Muscle of leg (tissue), 16 donors: ENCODE measurements at places on chromosomes 11 and 22. TPM values are rescaled to one million over a fixed set of nuclear protein-coding genes. Genes with fewer than 3 reads are reported as not detected.

Gene PHF21A
- 21.4 TPM for total RNA-seq

DNA sequence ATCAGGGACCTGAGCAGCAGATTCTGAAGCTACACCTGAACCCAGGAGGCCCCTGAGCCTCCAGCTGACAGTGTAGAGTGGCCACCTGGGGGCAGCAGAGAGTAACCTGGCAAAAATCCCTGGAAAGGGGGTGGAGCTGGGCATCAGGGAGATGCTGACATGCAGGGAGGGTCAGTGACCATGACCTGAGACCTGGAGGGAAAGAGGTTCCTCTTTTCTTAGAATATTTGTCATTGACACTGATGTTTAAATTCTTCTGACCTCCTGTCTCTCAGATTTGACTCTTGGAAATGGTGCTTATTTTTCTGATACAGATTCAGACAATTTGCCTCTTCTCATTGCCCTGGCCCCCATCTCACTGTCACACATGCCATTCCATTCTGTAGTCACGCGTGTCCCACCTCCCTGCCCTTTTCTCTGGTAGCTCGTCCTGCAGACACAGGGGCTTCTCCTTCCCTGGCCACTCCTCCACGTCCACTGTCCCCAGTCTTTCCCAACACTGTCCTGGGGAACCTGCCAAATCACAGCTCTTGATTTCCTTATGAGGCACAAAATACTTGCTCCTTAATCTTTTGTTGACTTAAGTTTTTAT is 117.2 kb upstream of the IGLL5 start:
- DNase-seq: peak; percentile 14
- H3K36me3 ChIP-seq: no peaks in the 10 kb centered on the region
- peaks cover 11% of the 10 kb centered on the region for H3K27me3 ChIP-seq
- no peak overlapping the region for H3K4me3 ChIP-seq
- no peak overlapping the region for H3K27ac ChIP-seq
- no peaks in the 10 kb centered on the region for H3K4me1 ChIP-seq

Gene RHOD
- total RNA-seq: 14.2 TPM

DNA sequence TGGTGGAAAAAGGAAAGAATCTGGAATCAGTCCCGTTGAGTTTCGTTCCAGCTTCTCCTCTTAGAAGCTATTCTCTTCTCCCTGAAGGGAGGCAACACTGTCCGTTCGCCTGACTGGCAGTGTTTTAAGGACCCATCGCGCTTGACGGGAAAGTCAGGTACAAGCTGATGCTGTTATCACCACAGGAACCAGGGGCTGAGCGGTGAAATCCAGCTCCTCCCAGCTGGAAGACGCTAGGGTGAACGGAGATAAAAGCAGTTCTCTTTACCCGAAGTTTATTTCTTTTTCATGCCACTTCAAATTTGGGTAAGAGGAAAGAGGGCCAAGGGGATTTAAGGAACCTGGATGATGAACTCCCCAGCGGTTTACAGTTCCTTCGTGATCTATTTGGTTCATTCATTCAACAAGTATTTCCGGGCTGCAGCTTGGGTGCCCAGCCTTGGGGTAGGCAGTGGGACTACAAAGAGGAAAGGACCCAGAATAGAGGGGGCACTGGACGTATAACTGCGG is 551 bp upstream of the DEUP1 start:
- H3K4me3 ChIP-seq: peak overlapping the region; percentile 21
- no peak overlapping the region for H3K27ac ChIP-seq
- peaks cover 10% of the 10 kb centered on the region for H3K27me3 ChIP-seq
- peaks cover 6% of the 10 kb centered on the region for H3K4me1 ChIP-seq
- no peaks in the 10 kb centered on the region for H3K36me3 ChIP-seq

- H3K27ac ChIP-seq: no peak overlapping the region
- no peak overlapping the region for H3K4me3 ChIP-seq
- H3K36me3 ChIP-seq: no peaks in the 10 kb centered on the region
- no peaks in the 10 kb centered on the region for H3K27me3 ChIP-seq
These were observed 5.3 kb downstream of the SMIM38 start for GRCh38 chr11:69161117-69161407.

Gene MRGPRX3
- total RNA-seq: not detected

Gene OVOL1
- total RNA-seq: not detected

DNA sequence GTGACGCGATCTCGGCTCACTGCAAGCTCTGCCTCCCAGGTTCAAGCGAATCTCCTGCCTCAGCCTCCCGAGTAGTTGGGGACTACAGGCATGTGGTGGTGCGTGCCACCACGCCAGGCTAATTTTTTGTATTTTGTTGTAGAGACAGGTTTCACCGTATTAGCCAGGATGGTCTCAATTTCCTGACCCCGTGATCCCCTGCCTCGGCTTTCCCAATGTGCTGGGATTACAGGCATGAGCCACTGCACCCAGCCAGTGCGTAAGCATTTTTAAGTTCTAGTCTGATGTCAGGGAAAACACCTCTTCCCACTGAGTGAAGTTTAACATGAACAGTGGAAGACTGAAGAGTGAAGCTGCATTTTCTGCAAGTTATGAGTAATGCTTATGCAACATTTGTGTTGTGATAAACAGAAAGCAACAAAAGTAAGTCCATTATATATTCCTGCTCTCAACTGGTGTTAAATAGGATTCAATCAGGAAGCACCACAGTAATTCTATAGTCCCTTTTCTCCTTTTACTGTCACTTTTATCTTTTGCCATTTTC is 1219.8 kb upstream of the RAG2 start:
- no peaks in the 10 kb centered on the region for H3K27me3 ChIP-seq
- H3K4me1 ChIP-seq: no peaks in the 10 kb centered on the region
- H3K27ac ChIP-seq: no peak overlapping the region
- DNase-seq: no peak

Gene ABTB2
- total RNA-seq: 3.5 TPM

Gene CYP2D6
- total RNA-seq: 0.31 TPM

DNA sequence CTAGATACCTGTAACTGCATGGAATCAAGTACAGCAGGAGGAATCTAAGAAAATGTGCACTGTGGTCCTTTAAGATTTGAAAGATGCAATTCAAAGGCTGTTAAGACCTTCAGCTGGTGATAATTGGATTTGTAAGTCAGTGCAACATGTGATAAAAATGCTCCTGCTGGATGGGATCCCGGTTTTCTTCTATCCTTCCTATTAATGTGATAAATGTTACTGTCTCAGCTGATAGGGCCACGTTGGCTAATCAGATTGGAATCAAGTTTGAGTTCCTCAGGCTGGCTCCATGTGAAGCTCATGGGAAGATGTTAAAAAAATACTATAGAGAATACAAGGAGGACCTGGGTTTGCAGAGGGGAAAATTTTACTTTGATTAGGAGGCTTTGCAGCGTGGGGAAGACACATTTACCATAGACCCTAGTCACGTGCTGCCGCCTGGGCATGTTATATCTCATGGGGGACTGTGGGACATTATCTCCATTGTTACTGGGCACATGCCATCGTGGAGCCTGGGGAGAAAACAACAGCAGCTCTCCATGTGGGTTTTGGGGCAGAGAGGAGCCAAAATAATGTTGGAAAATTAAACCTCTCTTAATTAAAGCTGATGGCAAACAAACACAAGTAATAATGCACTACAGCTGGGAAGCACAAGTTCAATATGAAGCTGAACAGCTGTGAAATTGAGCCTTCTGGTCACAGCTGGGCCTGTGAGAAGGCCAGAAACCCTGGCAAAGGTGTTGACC is 652.5 kb downstream of the NTM start:
- no peaks in the 10 kb centered on the region for H3K27me3 ChIP-seq
- H3K27ac ChIP-seq: no peak overlapping the region
- H3K4me3 ChIP-seq: no peak overlapping the region
- peaks cover 8% of the 10 kb centered on the region for H3K4me1 ChIP-seq
- DNase-seq: peak; percentile 40

DNA sequence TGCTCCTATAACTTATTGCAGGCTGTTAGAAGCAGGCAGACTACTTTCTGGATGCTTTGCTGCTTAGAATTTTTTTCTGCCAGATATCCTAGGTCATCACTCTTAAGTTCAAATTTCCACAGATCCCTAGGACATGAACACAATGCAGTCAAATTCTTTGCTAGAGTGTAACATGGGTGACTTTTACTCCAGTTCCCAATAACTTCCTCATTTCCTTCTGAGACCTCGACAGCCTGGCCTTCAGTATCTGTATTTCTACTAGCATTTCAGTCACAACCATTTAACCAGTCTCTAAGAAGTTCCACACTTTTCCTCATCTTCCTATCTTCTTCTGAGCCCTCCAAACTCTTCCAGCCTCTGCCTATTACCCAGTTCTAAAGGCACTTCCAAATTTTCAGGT is 60.4 kb upstream of the ZBED5 start:
- no peaks in the 10 kb centered on the region for H3K36me3 ChIP-seq
- H3K4me1 ChIP-seq: no peaks in the 10 kb centered on the region
- H3K27ac ChIP-seq: no peak overlapping the region
- H3K4me3 ChIP-seq: no peak overlapping the region
- DNase-seq: no peak
- H3K27me3 ChIP-seq: no peaks in the 10 kb centered on the region

GRCh38 chr11:117790279-117790678 is 6.7 kb downstream of the DSCAML1 start:
- no peak overlapping the region for H3K4me3 ChIP-seq
- H3K4me1 ChIP-seq: peaks cover 17% of the 10 kb centered on the region
- no peak overlapping the region for H3K27ac ChIP-seq
- DNase-seq: no peak
- H3K27me3 ChIP-seq: peaks cover 35% of the 10 kb centered on the region
- no peaks in the 10 kb centered on the region for H3K36me3 ChIP-seq

DNA sequence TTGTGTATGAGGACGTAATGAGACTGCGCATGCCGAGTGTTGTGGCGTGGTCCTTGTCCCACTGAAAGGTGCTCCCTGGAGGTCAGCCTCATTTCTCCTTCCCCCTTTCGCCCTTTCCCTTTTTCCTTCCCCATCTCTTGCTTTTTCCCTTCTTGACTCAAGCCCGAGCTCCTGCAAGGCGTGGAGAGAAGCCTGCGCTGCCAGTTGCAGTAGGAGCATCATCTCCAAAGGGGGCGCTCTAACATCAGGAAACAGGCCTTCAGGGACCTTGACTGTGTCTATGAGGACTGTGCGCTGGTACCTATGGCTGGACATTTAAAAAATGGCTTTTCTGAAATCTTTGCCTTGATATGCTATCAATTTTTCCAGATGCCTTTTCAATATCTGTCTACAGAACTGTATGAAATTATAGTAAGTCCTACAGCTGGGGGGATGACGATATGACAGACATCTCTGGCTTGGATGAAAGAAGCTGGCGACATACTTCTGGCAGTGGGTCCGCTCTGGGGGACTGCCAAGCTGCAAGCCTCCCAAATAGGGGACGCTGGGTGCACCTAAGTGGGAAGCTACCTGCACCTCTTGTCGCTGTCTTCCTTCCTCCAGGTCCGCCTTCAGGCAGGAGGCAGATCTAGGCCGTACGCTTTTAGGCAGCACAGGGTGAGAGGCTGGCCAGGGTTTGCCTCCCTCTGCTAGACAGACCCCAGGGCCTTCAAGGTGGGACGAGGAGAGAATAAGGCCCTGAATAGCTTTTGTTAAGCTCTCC is 96.5 kb downstream of the NXPE2 start:
- H3K4me1 ChIP-seq: no peaks in the 10 kb centered on the region
- H3K27ac ChIP-seq: no peak overlapping the region
- H3K36me3 ChIP-seq: no peaks in the 10 kb centered on the region

Gene PPFIBP2
- total RNA-seq: 45.4 TPM

Gene PGA5
- 0.27 TPM for total RNA-seq

Gene NPAS4
- total RNA-seq: 0.27 TPM

DNA sequence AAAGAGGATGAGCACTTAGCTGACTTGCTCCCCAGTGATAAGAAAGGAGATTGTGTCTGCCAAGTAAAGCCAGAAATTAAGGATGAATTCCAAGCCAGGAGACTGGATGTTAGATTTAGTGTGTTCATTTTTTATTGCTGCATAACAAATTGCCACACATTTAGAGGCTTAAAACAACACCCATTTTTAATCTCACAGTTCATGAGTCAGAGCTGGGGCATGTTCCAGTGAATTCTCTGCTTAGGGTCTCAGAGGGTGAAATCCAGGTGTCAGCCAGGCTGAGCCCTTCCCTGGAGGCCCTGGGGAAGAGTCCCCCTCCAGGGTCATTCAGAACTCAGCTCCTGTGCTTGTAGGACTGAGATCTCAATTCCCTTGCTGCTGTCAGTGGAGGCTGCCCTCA is 352.8 kb downstream of the BUD13 start:
- H3K36me3 ChIP-seq: no peaks in the 10 kb centered on the region
- H3K27ac ChIP-seq: no peak overlapping the region
- DNase-seq: peak; percentile 16
- no peaks in the 10 kb centered on the region for H3K4me1 ChIP-seq

DNA sequence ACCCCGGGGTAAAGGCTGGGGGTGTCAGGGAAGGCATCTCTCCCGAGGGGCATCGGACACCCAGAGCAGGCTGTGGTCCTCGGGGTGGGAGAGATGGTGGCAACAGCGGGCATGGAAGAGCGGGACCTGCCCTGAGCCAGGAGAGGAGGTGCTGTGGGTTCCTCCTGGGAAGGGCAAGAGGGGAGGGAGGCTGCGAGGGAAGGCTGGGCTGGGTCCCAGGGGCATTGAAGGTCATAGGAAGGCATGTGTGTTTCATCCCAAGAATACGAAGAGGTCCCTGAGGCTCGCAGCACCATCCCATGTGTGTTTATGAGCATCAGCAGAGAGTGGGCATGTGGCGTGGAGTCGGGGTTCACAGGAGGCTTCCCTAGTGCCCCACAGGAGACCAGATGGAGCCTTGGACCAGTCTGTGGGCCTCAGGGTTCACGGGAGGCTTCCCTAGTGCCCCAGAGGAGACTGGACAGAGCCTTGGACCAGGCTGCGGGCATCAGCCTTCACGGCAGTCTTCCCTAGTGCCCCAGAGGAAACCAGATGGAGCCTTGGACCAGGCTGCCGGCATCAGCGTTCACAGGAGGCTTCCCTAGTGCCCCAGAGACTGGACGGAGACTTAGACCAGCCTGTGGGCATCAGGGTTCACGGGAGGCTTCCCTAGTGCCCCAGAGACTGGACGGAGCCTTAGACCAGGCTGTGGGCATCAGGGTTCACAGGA is 420.6 kb downstream of the BRD1 start:
- H3K4me3 ChIP-seq: no peak overlapping the region
- no peak for DNase-seq
- H3K4me1 ChIP-seq: no peaks in the 10 kb centered on the region
- peaks cover 16% of the 10 kb centered on the region for H3K27me3 ChIP-seq

DNA sequence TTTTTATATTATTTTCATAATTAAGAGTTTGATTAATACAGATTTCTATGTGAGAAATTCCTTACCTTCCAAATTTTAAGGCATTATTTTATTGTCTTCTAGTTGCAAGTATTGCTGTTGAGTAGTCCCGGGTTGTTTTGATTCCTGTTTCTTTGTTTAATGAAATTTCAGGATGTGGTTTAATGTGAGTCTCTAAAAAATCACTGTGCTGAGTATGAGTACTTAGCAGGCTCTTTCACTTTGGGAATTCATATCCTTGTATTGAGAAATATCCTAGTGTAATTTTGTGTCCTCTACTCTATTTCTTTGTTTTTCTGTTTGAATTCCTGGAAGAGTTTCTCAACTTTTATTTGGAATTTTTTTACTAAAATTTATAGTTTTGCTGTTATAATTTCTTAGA is 113.2 kb downstream of the TMEM135 start:
- DNase-seq: no peak
- no peaks in the 10 kb centered on the region for H3K4me1 ChIP-seq
- no peaks in the 10 kb centered on the region for H3K36me3 ChIP-seq
- H3K27ac ChIP-seq: no peak overlapping the region

Gene SRSF8
- total RNA-seq: 18.8 TPM
